Activated gamma-delta T cell treated with Interleukin-2 at 50 U/mL for 16 hours (primary cell): ENCODE measurements at places on chromosomes 12 and 14.
A peak's percentile ranks its signal among the peaks of the same experiment; 100 is the strongest.

- peak; percentile 17 for DNase-seq
Observed at GRCh38 chr12:50507930-50508329, 3.1 kb downstream of the DIP2B start.

DNA sequence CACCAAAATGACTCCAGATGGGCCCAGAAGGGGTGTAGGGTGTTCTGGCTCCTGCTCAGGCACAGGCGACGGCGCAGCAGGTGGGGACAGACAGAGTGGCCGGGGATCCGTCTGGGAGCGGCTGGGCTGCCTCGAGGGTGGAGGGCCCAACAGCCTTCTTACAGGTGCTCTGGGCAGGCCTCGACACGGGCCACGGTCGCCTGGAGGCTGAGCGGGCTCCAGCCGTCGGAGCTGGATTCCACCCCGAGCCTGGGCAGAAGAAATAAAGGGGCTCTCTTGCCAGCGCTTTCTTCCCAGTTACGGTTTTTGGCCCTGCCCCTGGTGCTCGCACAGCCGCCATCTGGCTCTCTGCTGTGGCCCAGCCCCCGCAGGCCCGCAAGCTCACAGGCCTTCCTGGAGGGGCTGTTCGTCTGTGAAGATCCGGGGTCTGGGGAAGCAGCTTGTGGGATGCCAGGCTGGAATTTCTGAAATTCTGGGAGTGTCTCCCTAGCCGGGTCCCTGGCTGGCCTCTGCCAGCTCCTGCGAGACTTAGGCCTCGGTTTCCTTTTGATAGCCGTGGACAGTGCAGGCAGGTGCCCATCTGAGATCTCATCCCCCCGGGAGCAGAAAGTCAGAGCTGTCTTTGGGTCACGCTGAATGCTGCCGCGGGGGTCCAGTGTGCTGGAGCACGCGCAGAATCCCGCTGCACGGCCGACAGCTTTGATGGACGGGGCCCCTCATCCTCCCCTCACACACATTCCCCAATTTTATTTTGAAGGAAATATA, 122.7 kb downstream of the PAPOLA start:
- DNase-seq: no peak

GRCh38 chr14:68328509-68328908, 464.4 kb downstream of the ZFP36L1 start:
- no peak for DNase-seq

- DNase-seq: no peak
Observed at GRCh38 chr14:62364800-62365280, 602.6 kb downstream of the SNAPC1 start.

GRCh38 chr12:124177276-124177950, 117.5 kb upstream of the RFLNA start:
- no peak for DNase-seq

DNA sequence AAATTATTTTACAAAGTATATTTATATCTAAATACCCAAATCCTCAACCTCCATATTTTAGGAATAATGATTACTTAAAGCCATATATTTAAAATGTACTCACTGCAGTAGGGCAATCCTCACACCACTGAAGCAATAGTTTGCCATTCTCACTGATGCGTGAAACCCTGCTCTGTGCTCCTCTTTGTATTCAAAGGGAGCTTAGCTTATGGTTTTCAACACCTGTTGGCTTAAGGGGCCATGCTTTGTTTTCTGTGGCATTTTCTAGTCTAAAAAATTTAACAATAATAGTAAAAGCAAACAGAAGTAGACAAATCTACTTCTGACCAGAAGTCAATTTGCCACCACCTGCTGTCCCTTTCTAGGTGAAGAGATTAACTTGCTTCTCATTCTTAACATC, 294.6 kb downstream of the FLRT2 start:
- DNase-seq: no peak

DNA sequence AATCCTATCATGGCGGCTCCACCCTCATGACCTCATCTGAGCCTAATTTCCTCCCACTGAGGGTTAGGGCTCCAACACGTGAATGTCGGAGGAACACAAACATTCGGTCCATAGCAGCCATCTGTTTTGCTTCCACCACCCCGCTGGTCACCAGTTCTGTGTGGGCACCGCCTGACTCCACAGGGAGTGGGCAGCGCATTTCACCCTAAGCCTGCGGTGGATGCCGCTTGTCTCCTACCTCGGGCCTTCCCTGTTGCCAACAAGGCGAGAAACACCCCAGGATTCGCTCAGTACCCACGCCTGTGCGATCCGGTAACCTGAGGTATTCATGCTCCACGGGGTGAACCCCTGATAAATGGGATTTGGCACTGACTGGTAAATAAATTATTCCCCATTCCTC, 95.2 kb upstream of the PPP2R5C start:
- DNase-seq: no peak

GRCh38 chr12:124555168-124556073, 12.0 kb downstream of the NCOR2 start:
- DNase-seq: no peak

DNA sequence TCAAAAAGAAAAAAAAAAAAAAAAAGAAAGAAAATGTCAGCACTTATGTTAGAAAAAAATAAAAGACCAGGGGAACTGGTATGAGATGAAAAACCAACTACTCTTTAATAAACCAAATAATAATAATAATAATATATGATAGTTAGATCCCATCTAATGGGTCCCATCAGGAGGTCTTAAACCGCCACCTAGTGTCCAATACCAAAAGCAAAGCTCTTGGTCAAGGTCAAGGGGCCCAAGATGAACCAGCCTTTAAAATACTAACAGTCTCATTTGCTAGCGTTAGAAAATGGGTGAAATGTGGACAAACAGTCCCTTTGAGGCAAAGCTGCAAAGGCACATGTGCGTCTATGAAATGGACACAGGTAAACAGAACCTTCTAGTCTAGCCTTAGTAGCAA, 12.3 kb downstream of the BRAP start:
- DNase-seq: no peak

DNA sequence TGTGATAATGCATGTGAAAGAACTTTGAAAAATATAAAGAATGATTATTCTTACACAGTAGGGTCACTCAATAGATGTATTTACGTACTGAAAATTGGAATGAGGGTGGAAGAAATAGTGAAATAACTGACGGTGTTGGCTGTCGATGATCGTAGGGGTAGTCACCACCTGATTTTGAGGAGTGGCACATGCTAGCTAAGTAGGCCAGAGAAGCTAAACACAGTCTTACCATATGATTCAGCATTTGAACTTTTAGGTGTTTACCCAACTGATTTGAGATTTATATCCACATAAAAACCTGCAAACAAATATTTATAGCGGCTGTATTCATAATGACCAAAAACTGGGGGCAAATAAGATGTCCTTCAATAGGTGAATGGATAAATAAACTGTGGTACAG, 47.6 kb upstream of the HIF1A start:
- no peak for DNase-seq

GRCh38 chr12:54592316-54592715, 3.9 kb upstream of the PPP1R1A start:
- DNase-seq: no peak

- no peak for DNase-seq
Observed at GRCh38 chr14:36676236-36676635, 14.6 kb downstream of the PAX9 start.

DNA sequence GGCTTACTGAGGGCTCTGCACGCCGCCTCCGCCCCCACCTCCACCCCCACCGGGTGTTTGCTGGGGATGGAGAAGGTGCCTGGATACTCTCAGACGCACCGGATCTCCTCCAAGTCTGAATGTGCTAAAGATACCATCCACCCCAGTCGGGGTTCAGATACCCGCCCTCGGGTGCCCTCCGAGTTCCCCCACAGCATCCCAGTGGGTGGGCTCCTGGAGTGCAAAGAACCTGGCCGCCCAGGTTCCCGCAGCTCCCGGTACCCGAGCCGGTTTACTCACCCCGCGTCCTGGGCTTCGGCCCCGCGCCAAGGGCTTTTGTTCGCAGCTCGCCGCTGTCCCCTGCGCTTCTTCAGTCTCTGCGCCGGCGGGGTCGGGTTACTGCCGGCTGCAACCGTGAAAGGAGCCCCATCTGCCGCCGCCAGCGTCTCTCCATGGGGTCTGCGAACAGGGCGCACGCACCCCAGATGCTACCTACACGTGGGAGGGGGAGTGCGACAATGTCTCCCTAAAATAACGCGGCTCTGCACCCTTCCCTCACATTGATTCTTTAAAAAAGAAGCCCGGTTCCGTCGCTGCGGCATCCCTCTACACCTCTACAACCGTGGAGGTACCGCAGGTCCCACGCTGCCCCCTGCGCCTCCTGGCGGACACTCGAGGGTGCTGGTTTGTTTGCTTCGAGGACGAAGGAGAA, at the start of gene CCDC177:
Gene CCDC177, minus strand, starts transcription at position 609 of the 691 bp plus-strand sequence. CDS start 1,249 bp downstream, outside the sequence.
- DNase-seq: peak; percentile 70

DNA sequence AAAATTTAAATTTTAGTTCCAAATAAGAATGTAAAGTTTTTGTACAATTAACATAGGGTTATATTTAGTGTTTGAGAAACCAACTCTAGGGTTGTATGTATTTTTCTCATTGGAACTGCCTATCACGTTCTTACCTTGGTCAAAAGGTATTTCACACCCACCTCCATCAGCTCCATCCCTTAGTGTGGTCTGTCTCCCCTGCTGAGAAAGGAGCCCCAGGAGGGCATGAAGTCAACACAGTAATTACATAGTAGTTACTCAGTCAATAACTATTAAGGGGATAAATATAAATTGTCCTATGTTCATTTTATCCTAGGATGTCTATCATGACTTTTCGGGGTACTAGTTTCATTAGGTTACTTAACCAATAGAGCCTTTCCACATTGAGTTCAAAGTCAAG, 106.3 kb downstream of the AKAP6 start:
- DNase-seq: no peak

GRCh38 chr12:110948041-110948440, 27.7 kb upstream of the MYL2 start:
- no peak for DNase-seq

- no peak for DNase-seq
Observed at GRCh38 chr14:37546621-37547447, 48.2 kb downstream of the FOXA1 start.

DNA sequence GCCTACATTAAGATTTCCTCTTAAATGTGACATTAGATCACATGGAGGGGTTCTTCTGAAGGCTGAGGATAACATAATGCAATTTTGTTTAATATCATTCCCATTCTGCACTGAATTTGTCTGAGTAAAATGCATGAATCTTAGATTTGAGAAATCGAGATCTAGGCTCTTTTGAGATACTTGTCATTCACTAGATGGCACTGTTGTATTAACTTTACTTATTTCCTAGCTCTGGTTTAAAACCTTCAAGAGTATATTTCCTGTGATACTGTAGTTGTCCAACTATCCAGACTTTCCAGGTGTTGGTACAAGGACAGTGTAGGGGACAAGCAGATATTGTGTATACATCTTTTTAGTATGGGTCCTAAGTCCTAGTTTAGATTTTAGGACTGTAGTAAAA, 91.7 kb upstream of the SEL1L start:
- DNase-seq: no peak

DNA sequence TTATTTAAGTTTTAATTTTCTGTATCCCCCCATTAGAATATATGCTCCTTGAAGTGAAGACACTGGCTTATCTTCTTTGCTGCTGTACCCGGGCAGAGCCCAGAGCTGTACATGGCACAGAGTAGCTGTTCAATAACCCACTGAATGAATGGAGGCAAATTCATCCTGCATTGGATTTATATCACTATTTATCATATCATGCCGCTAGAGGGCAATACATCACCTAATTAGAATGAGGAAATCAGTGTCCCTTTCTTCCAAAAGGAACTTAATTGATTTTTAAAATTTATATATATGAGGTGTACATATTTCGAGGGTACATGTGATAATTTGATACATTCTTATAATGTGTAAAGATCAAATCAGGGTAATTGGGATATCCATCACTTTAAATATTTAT, 89.2 kb upstream of the TMEM260 start:
- DNase-seq: no peak

- no peak for DNase-seq
Observed at GRCh38 chr14:35341454-35341750, 49.2 kb downstream of the PSMA6 start.

- peak; percentile 16 for DNase-seq
Observed at GRCh38 chr14:94689218-94689984, 77.2 kb downstream of the SERPINA3 start.

GRCh38 chr12:22759769-22760674, 135.1 kb downstream of the ETNK1 start:
- DNase-seq: no peak

- DNase-seq: no peak
Observed at GRCh38 chr14:65966188-65966587, 520.0 kb upstream of the CCDC196 start.

DNA sequence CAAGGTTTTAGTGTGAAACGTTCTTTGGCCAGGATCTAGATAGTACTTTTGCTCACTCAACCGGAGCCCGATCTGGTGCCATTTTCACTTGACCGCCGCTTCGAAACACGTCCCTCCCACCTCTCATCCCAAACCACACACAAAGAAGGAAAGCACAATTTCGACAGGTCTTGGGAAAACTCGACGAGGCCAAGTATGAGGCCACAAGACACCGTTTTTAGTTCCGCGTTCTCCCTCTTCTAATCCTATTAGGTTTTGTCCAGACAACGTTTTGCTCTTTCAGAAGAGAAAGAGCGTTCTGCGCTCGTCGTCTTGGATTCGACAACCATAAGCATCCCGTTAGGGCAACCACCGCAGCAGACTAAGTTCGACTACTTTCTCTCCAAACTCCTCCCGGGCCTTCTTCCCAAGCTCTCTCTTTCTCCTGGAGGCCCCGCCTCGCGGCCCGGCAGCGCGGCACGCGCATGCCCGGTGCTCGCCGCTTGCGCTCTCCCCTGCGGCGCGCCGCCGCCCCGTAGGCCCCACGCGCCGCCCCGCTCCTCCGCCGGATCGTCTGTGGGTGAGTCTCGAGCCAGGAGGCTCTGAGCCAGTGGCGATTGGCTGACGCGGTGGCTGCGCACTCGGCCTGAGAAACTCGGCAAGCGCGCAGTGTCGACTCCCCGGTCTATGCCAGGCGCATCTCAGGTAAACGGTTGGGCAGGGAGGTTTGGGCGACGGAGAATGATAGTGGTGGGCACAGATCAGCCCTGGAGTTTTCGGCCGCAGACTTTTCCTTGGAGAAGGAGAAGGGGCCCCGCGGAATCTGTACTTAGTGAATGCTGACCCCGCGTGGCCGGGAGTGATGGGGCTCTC, at the start of gene MIPOL1:
Gene MIPOL1, plus strand, starts transcription at position 517 of the 852 bp plus-strand sequence. CDS start 49,952 bp downstream, outside the sequence.
- DNase-seq: no peak

DNA sequence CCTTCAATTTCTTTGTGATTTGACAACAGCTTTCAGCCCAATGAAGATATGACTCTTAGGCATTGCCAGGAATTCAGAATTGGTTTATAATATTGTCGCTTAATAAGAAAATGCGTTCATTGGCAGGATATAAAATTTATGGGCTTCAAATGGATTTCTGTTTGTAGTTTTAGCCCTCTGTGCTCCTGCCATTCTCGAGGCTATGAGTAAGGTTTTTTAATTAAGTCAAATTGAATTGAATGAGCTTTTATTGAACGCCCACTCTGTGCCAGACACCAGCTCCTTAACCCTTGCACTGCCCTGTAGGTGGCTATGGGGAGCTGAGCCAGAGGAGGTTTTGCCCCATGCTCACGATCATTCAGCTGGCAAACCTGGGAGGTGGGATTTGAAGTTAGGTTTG, 115.1 kb downstream of the SLC25A47 start:
- no peak for DNase-seq

GRCh38 chr12:56078931-56079722, 838 bp upstream of the ERBB3 start:
- DNase-seq: peak; percentile 56
